SK-N-MC (cell line): ENCODE measurements at places on chromosomes 7 and 10.
A peak's percentile ranks its signal among the peaks of the same experiment; 100 is the strongest.

DNA sequence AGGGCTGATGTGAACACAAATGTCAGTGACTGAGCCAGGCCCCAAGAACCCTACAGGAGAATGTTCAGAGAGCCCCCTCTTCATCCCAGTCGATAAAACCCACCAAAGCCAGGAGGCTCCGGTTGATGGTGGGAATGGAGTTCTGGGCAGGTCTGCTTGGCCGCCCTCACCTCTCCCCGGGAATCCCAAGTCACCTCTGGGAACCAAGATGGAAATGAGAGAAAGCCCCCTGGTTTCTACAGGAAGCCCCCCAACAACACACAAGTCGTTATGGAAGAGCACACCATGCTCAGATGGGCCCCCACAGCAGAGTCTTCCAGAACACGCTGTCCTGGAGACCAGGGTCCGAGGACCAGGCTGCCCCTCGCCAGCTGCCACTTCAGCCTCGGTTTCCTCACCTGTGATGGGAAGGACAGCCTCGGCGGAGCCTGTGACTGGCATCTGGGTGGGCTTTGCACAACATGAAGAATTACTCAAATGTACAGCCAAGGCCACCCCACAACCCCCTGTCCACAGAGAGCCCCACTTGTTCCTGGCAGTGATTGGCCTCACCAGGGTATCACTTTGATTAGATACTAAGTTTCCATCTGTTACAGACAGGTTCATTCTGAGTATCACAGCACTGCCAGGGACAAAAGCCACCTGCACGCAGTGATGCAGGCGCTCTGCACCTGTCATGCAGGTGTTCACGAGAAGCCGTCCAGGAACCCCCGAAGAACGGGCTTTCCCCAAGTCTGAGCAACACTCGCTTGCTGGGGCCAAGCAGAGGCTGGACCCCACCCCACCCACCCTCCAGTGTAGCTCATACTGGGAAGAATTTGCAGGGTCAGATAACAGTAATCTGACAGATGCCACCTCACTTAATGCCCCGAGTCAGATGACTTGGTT is 57.6 kb downstream of the MKI67 start:
- no peak for DNase-seq

DNA sequence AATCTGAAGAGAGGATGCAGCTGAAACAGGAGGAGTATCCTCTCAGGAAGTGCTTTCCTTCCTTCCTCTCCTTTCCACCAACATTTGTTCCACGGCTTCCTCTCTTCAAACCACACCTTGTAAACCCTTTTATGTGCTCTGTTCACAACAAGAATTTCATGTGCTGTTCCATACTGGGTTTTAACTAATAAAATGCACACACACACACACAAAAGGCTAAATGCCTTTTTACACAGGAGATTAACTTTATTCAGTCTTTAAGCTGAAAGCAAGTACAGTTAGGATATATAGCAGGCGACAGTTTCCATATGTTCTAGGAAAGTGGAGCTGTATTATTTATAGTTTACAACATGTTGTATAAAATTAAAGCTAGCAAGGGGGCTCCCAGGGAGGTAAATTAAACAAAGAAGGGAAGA is 106.7 kb downstream of the REEP3 start:
- DNase-seq = no peak

DNA sequence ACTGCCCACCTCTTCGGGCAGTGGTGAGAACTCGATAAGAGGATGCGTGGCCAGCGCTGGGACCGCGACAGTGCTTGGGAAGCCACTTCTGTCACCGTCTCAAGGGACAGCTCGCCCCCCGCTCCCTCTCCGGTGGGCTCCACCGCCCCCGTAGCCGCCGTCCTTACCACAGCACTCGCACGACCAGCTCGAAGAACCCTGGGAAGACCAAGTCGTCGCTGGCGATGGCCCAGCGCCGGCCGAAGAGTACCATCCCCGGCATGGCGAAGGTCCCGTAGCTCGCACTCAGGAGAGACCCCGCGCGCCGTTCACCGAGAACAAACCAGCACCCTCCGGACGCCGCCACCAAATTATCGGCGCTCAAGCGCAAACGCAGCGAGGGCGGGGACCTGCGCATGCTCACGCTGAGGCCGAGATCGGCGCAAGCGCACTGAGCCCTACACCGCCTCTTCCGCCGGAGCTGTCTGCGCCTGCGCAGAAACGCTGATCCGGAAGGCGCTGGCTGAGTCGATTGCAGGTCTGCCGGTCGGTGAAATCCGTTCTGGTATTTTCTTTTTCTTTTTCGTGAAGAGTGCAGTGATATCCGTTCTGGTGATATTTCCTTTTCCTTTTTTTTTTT is at the start of gene DAGLB:
Gene DAGLB, minus strand, starts transcription at position 374 of the 619 bp plus-strand sequence. Its CDS starts 112 bp downstream, at position 262.
- DNase-seq = peak; percentile 62

GRCh38 chr7:33979807-33980355 is 74.5 kb downstream of the BMPER start:
- DNase-seq = no peak

DNA sequence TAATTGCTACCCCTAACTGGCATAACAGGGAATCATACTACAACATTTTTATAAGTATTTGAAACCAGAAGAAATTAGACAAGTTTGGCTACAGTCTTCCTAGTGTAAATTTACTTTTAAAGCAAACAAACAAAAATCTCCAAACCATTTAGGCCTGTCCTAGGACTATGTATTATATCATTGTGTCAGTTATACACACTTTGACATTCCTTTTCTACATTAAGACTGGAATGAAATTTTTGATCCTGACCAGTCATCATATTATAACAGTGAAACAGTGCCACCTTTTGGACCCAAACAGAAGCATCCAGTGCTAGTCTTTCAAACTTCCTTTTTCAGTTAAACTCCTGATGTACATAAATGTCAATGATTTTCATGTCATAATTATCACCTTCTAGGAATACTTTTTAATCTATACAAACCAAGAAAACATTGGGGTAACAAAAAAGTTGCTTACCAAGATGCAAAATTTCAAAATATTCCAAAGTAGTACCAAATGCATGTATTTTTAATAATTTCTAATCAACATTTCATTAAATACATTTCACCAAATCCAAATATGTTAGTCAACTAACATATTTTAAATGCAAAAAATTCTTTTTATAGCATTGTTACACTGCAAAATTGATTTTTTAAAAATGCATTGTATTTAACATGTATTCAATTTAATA is 75.7 kb downstream of the IMMP2L start:
- DNase-seq = peak; percentile 45

DNA sequence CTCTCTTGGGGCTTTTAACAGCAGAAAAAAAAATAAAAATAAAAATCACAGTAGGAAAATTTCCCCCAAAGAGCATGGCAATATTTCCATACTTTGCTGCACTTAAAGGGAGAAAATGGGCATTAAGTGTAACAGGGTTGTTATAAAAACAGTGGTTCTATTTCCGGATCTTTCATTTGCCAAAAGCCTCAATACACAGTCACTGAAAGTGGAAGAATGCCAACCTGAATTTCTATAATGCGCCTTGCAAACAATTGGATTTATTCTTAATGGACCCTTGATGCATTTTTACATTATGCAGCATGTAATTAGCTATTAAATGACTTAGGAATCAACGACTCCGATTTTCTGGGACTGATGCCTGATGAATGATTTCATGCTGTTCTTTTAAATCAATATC is 127.6 kb upstream of the NANOS1 start:
- no peak for DNase-seq
